ENCODE measurements at places on chromosomes 12 and 14.
A peak's percentile ranks its signal among the peaks of the same experiment; 100 is the strongest.

DNA sequence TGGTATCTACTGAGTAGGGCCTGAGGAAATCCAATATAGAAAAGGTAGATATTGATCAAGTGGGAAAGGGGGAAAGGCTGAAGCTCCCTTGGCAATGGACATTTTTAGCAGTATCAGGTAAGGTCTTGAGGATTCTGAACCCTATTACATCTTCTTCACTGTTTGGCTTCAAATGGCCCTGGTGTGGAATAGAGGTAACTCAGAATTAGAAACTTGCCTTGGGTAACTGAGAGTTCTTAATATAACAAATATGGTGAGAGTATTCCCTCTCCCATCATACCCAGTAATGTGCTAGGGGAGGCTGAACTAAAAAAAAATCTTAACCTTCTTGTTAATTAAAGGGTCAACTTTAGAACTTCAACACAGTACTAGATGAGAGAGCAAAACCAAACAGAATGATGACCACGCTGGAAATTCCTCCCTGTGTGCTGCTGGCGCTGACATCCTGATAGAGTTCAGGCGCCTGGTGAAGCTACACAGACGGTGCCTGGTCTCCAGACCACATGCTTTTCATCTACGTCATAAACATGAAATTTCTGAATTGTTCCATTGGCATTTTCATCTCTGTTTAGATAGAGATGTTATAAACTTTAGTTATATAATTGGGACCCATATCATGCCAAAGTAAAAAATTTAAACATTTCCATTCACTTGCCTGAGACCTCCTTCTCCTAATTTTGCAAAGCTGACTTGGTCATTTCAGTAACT, 128.3 kb downstream of the AKAP6 start:
- H3K36me3 ChIP-seq = no peaks in the 10 kb centered on the region
- no peak overlapping the region for H3K4me3 ChIP-seq
- peaks cover 7% of the 10 kb centered on the region for H3K4me1 ChIP-seq
- peak overlapping the region; percentile 76 for H3K27ac ChIP-seq
- peak; percentile 69 for DNase-seq

DNA sequence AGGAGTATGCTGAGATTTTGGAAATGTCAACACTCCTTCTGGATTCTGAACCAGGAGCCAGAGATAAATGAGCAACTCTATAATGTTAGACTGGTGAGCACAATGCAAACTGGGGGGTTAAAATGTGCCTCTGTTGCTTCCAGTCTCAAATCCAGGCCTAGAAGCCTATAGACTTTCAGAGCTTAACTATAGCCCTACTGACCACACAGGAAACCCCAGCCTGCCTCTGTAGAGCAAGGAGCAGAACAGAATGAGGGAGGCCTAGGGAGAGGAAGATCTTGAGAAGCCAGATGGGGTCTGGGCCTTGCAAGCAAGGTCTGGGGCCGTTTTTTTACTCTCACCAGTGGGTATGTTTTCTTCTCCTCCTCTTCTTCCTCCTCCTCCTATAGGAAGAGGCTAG, 225.4 kb upstream of the KITLG start:
- peak; percentile 4 for DNase-seq
- H3K4me1 ChIP-seq = no peaks in the 10 kb centered on the region
- H3K27ac ChIP-seq = no peak overlapping the region
- no peaks in the 10 kb centered on the region for H3K36me3 ChIP-seq

GRCh38 chr14:77760381-77761204, at the start of gene SNW1:
TSS of gene SNW1 (minus strand) at chr14:77761156. CDS start at chr14:77761127, 29 bp downstream.
- DNase-seq = peak; percentile 97
- H3K36me3 ChIP-seq = no peaks in the 10 kb centered on the region
- peak within 1 kb of the TSS; percentile 96 for H3K27ac ChIP-seq
- H3K27me3 ChIP-seq = no peaks in the 10 kb centered on the region
- peak within 1 kb of the TSS; percentile 78 for H3K4me3 ChIP-seq
- H3K4me1 ChIP-seq = peaks cover 3% of the 10 kb centered on the region

DNA sequence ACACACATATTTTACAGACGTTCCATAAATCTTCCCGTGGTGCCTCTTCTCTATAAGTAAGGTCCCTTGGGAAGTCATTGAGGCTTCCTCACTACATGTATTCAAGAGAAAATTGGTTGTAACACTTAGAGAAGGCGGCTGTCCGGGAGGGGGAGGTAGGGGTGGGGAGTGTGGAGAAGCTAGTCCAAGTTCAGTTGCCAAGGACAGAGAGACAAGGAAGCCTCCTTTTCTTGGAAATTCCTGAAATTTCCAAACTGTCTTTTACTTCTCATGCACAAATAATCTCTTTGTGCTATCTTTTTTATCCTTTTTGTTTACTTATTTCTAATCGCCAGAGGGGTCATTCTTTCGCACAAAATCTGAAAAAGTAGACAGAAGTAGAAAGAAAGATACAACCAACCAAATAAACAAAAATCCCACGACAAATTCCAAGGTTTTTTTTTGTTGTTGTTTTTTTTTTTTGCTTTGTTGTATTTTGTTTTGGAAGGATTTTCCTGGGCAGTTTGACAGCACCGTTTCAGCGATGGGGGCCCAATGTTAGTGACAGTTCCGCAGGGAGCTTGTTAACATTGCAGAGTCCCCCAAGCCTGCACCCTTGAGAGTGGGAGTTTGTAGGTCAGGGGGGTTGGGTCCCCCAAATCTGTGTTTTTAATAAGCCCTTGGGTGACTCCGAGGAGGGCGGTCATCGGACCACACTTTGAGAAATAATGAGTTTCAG, 45.2 kb downstream of the MAP1LC3B2 start:
- DNase-seq = no peak
- no peaks in the 10 kb centered on the region for H3K36me3 ChIP-seq
- H3K27me3 ChIP-seq = no peaks in the 10 kb centered on the region
- no peak overlapping the region for H3K27ac ChIP-seq

GRCh38 chr14:67911562-67911961, 92.0 kb downstream of the RAD51B start:
- peaks cover 7% of the 10 kb centered on the region for H3K4me1 ChIP-seq
- H3K36me3 ChIP-seq = no peaks in the 10 kb centered on the region
- H3K27ac ChIP-seq = no peak overlapping the region

DNA sequence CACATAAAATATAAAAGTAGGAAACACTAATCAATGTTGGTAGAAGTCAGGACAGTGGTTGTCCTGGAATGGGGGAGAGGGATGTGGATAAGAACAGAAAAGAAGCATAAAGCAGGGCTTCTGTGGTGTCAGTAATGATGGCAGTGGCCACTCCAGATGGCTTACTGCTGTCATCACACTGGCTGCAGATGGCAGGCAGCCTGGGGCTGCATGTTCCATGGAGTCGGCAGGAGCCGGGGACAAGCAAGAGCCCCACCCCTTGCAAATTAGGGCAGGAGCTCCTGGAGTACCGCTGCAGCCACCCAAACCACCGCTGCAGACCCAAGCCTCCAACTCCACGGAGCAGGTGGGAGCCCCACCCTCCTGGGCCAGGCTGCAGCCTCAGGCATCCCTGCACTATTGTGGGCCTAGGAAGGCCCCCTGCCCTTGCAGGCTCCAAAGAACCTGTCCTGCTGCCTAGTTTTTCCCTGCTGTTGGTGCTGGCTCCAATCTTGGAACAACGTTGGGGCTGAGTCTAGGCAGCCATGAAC, 28.8 kb upstream of the SLC5A8 start:
- no peak overlapping the region for H3K4me3 ChIP-seq
- DNase-seq = no peak
- H3K36me3 ChIP-seq = no peaks in the 10 kb centered on the region
- no peaks in the 10 kb centered on the region for H3K4me1 ChIP-seq
- no peak overlapping the region for H3K27ac ChIP-seq

DNA sequence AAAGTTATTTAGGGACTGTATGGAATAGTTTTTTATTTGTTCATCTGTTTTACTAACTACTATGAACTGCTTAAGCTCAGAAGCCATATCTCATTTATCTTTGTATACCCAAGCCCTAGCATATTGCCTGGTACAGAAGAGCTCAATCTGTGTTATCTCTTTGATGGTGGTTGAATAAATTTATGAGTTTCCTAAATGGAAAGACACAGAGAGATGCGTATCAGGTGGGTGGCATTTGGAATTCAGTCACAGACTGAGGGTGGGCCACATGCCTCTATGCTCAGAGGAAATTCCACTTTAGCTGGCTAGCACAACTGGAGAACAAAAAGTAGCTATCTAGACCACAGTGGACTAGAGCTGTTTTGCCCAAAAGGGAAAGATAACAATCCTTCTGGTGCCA, 145.5 kb downstream of the SLC6A15 start:
- H3K36me3 ChIP-seq = no peaks in the 10 kb centered on the region
- DNase-seq = no peak
- H3K4me3 ChIP-seq = no peak overlapping the region
- H3K27me3 ChIP-seq = no peaks in the 10 kb centered on the region
- H3K27ac ChIP-seq = no peak overlapping the region
- H3K4me1 ChIP-seq = no peaks in the 10 kb centered on the region
